SJSA1 (cell line): ENCODE measurements at places on chromosomes 12 and 14.

GRCh38 chr12:62640910-62641448 is 174.4 kb downstream of the MON2 start:
- H3K27me3 ChIP-seq, result no peaks in the 10 kb centered on the region
- H3K36me3 ChIP-seq, result no peaks in the 10 kb centered on the region
- H3K27ac ChIP-seq, result peak overlapping the region; percentile 77
- H3K4me3 ChIP-seq, result no peak overlapping the region
- H3K4me1 ChIP-seq, result peaks cover 22% of the 10 kb centered on the region

DNA sequence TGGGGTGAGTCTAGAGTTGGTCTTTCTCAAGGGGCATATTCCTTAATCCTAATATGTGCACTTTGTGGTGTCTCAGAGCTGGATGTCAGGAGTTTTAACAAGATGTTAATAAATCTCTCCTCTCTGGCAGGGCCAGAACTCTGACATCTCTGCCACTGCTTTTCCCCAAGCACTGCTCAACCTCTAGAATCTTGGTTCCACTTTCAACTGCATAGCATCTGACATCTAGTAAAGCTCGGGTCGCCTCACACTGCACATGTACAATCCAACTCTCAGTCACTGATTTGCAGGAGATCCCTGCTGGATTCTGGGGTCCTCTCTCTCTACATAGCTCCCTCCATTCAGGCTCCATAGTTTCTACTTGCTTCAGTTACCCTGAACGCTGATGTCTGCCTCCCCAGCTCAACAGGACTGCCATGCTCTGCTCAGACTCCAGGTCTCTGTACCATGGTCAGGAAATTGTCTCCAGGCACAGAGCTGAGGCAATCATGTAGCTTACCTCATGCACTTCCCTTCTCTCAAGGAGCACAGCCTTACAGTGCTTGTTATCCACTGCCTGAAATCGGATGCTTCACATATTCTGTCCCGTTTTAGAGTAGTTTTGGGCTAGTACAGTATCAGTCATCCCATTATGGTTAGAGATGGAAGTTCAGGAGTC is 1.6 kb downstream of the PTCSC3 start:
- H3K4me3 ChIP-seq, result no peak overlapping the region
- no peaks in the 10 kb centered on the region for H3K27me3 ChIP-seq
- DNase-seq, result no peak
- H3K27ac ChIP-seq, result no peak overlapping the region

GRCh38 chr12:90036637-90037036 is 328.0 kb upstream of the ATP2B1 start:
- no peak for DNase-seq
- H3K36me3 ChIP-seq, result no peaks in the 10 kb centered on the region
- H3K4me1 ChIP-seq, result peaks cover 5% of the 10 kb centered on the region; the same call in 1 of the 2 replicates
- H3K27ac ChIP-seq, result no peak overlapping the region
- no peak overlapping the region for H3K4me3 ChIP-seq

GRCh38 chr14:99821519-99822508 is 28.6 kb downstream of the EML1 start:
- DNase-seq, result peak; percentile 21
- H3K4me3 ChIP-seq, result no peak overlapping the region
- H3K27ac ChIP-seq, result no peak overlapping the region
- H3K36me3 ChIP-seq, result peaks cover 10% of the 10 kb centered on the region
- H3K4me1 ChIP-seq, result no peaks in the 10 kb centered on the region

DNA sequence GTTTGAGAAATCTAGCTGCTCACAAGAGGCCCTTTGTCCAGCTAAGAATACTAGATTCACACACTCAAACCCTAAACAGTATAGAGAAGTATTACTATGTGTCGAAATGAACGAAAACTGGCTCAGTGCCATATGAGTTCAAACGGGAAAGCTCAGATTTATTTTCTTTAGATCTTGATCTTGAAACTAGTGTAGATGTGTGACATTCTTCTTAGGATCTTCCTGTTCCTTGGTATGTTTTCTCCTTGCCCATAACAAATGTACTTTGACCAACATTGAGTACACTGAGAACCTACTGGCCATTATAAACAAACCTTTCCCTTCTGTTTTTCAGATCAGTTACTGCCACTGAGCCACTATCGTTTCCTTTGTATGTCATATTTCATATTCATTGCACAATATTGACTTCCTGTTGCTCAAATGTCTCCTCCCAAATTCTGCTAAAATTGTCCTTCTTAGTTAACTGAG is 21.3 kb downstream of the MYBPC1 start:
- no peaks in the 10 kb centered on the region for H3K27me3 ChIP-seq
- H3K4me3 ChIP-seq, result no peak overlapping the region
- no peak for DNase-seq
- no peak overlapping the region for H3K27ac ChIP-seq
- no peaks in the 10 kb centered on the region for H3K4me1 ChIP-seq
- no peaks in the 10 kb centered on the region for H3K36me3 ChIP-seq

GRCh38 chr14:99616832-99617800 is 13.1 kb upstream of the CCDC85C start:
- no peaks in the 10 kb centered on the region for H3K27me3 ChIP-seq
- no peaks in the 10 kb centered on the region for H3K36me3 ChIP-seq
- no peak for DNase-seq
- H3K27ac ChIP-seq, result no peak overlapping the region
- H3K4me3 ChIP-seq, result no peak overlapping the region
- H3K4me1 ChIP-seq, result peaks cover 18% of the 10 kb centered on the region

DNA sequence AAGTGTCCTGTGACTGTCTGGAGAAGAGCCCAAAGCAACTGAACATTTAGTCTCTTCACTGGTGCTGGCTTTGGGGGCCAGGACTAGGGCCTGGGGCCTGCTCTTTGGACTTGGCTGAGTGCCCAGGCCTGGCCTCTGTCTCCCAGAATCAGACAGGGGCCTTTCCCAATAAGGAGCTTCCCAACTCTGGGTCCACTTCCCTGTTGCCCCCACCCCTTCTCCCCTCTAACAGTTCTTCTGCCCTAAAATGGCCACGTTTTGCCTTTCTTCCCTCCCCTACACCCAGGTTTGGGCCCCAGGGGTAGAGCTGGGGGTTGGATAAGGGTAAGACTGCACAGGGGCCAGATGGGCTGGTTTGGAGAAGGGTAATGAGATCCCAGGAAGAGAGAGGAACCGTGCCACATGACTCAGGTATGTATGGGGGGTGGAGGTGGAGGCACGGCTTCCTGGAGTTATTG is 10.0 kb upstream of the ITGA5 start:
- no peaks in the 10 kb centered on the region for H3K27me3 ChIP-seq
- no peak for DNase-seq
- 0 out of 2 replicates have a peak overlapping the region, but pooled peaks have one; percentile 13 for H3K27ac ChIP-seq
- no peaks in the 10 kb centered on the region for H3K36me3 ChIP-seq

DNA sequence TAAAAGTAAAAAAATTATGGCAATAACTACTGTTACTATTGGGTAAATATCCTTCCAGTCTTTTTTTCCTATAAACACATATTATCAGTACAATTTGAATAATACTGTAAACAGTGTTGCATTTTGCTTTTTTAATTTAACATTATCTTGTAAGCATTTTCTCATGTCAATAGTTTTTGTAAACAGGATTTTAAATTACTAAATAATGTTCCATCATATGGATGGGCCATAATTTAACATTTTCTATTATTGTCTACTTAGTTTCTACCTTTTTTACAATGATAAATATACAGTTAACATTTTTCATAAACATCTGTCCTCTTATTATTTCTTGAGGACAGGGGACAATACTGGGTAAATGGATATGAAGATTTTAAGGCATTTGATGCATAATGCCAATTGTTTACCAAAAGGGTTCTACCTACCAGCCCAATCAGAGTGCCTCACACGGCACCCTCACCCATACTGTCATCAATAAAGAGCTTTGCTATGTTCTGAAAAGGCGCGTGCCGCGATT is 759 bp upstream of the ACVR1B start:
- H3K36me3 ChIP-seq, result 0 out of 2 replicates have a peak, but pooled peaks cover 4% of the 10 kb centered on the region
- H3K4me1 ChIP-seq, result peaks cover 7% of the 10 kb centered on the region; the same call in 1 of the 2 replicates
- peaks cover 6% of the 10 kb centered on the region for H3K27me3 ChIP-seq
- no peak overlapping the region for H3K27ac ChIP-seq
- peak overlapping the region; percentile 92 for H3K4me3 ChIP-seq

DNA sequence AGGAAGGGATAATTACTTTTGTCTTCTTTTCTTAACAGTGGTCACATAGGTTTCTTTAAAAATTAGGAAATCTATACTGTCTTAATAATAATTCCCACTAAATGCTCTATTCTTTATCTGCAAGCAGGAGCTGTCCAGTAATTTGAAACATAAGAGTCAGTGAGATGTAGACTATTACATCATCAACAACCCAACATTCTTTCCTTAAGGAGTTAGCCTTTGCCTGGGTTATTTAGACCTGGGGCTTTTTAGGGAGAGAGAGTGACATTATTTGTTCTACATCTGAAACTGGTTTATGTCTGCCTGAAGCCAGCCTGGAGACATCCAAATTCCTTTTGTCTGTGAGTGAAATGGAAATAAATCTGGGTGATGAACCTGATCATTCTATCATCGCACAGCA is 294.4 kb downstream of the TMTC2 start:
- H3K27me3 ChIP-seq, result no peaks in the 10 kb centered on the region
- no peaks in the 10 kb centered on the region for H3K4me1 ChIP-seq
- no peak overlapping the region for H3K4me3 ChIP-seq
- H3K27ac ChIP-seq, result no peak overlapping the region

- H3K4me1 ChIP-seq, result no peaks in the 10 kb centered on the region
- no peaks in the 10 kb centered on the region for H3K36me3 ChIP-seq
- H3K27ac ChIP-seq, result no peak overlapping the region
- no peak overlapping the region for H3K4me3 ChIP-seq
Observed at GRCh38 chr12:106673141-106673540, 90.3 kb downstream of the RFX4 start.

- DNase-seq, result no peak
- H3K27ac ChIP-seq, result no peak overlapping the region
- H3K4me3 ChIP-seq, result no peak overlapping the region
- peaks cover 10% of the 10 kb centered on the region for H3K4me1 ChIP-seq
Observed at GRCh38 chr12:89161557-89161956, 190.7 kb downstream of the DUSP6 start.

DNA sequence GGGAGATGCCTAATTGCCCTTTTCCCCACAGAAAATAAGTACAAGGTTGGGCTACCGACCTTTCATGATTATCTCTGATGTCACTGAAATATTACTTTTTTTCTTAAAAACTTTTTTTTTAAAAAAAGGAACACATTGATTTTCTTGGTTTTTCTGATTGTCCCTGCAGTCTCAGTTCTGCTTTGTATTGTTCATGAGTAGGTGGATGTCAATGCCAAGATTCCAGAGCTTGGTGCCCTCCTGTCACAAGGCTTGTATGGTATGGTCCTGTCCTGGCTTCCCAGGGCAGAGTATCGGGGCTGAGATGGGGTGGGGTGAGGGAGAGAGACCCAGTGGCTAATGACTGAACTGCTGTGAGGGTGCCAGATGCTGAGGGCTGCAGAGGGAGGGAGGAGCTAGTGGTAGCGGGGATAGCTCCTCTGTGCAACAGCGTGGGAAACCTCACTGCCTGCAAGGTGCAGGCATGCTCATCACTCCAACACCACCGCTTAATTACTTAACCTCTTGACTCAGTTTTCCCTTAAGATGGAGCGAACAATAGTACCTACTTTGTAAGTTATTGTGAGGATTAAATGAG is 4.4 kb upstream of the CTDSP2 start:
- H3K4me1 ChIP-seq, result peaks cover 6% of the 10 kb centered on the region
- no peak overlapping the region for H3K27ac ChIP-seq
- peaks cover 12% of the 10 kb centered on the region for H3K27me3 ChIP-seq
- DNase-seq, result no peak
- H3K36me3 ChIP-seq, result peaks cover 8% of the 10 kb centered on the region

DNA sequence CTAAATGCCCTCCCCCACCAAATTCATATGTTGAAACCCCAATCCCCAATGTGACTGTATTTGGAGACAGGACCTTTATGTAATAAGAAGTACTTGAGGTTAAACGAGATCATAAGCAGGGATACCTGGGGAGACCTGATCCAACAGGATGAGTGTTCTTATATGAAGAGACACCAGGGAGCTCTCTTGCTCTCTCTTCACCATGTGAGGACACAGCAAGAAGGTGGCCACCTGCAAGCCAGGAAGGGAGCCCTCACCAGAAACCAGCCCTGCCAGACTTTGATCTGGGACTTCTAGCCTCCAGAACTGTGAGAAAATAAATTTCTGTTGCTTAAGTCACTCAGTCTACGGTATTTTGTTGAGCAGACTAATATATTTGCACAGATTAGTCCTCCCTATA is 113.6 kb downstream of the NUAK1 start:
- no peak overlapping the region for H3K27ac ChIP-seq
- H3K4me1 ChIP-seq, result peaks cover 31% of the 10 kb centered on the region
- H3K4me3 ChIP-seq, result no peak overlapping the region
- no peak for DNase-seq
- H3K36me3 ChIP-seq, result no peaks in the 10 kb centered on the region
- H3K27me3 ChIP-seq, result no peaks in the 10 kb centered on the region

DNA sequence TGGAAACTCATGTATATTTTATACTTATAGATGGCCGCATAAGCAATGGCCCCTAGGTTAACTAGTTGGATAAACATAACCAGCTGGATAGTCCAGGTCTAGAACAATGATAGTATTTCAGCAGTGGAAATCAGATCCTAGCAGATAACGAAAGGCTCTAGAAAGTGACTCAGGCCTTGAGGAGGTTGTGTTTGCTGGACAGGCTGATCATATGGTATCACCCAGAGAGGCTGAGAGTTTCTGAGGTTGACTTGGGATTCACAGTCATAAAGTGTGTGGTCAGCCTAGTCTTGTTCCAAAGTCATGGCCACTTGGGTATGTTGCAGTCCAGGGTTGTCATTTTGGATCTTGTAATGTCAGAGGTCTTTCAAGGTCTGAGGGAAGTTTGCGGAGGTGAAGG is 16.8 kb downstream of the FLVCR2 start:
- no peaks in the 10 kb centered on the region for H3K36me3 ChIP-seq
- no peak for DNase-seq
- no peaks in the 10 kb centered on the region for H3K4me1 ChIP-seq
- no peaks in the 10 kb centered on the region for H3K27me3 ChIP-seq

DNA sequence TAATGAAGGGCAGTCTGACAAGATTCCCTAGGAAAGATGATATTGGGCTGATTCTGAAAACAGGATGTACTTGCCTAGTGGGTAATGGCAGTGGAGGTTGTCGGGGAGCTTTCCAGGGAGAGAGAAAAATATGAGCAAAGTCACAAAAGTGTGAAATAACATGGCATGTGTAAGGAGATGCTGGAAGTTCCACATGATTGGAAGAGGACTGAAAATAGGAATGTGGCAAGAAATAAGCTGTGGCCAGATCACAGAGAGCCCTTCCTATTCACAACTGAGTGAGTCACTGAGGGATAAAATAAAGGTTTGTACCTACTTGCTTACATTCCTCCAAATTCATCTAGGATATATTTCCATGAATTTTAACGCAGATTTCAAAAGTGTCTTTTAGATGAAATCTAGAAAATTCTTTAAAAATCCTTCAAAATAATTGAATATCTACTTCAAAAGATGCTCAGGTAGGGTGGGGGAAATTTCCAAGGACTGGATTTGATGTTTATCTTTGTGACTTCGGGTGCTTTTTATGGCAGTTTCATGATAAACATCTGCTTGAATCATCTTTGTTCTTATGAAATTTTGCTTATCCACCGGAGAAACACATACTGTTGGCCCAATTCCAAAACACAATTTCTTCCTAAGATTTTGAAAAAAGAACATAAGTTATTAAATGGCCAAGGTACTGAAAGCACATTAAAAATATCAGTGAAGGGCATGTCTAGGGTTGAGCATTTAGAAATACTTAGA is 36.3 kb upstream of the SLC2A13 start:
- peaks cover 10% of the 10 kb centered on the region for H3K4me1 ChIP-seq
- H3K36me3 ChIP-seq, result no peaks in the 10 kb centered on the region
- H3K4me3 ChIP-seq, result no peak overlapping the region
- no peak overlapping the region for H3K27ac ChIP-seq
- peak; percentile 93 for DNase-seq
